ENCODE measurements at places on chromosomes 6 and 20.

GRCh38 chr6:14922706-14923460 lies 323.0 kb upstream of the JARID2 start:
- no peak for DNase-seq

- DNase-seq = no peak
Observed at GRCh38 chr6:20840675-20841074, 306.4 kb downstream of the CDKAL1 start.

DNA sequence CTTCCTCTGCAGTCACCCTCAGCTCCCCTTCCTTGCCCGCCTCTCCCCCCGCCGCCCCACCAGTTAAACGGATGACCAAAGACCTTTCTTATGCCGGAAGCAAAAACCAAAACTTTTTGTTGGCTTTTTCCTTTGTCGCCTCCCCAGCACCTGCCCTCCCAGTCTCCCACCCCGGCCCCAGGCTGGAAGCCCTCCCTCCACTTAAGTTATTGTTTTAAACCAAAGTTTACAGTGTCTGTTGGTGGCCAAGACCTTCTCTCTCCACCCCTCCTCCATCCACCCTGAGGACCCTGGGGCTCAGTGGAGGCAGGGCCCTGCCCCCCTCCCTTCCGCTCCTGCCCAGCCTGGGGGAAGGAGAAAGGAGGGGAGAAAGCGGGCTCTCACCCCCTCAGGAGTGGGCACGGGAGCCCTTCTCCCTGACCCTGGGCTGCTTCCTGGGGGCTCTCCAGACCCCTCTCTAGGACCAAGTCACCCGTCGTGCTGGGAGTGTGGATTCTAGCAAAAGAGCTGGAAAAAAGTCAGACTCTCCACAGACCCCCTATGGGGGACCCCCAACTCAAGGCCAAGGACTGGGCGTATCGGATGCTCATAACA lies 38.3 kb upstream of the MDFI start:
- DNase-seq = no peak

GRCh38 chr6:143333749-143334520 lies 116.6 kb downstream of the ADAT2 start:
- no peak for DNase-seq

DNA sequence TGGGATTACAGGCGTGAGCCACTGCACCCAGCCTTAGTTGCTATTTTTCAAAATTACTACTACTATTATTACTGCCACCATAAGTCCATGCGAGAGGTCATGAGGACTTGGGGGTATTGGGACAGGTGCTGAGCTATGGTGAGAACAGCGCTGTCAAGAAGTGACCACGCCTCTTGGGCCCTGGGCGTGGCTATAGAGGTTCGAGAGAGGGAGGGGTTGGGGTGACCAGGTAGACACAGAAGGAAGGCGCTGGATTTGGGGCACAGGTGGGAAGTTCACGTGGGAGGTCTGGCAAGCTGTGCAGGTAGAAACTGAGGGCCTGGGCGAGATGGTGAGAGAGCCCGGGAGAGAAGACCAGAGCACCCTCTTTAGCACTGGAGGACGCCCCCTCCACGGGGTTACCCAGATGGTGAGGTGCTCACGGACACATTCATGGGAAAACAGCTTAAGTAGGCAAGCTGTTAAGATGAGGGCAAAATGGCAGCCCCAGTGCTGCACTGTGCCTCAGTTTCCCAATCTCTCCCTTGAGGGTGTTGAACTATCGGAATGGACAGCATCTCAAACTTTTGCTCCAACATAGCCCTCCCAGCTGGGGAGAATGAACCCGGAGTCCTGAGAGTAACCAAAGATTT lies 61.0 kb downstream of the RAB44 start:
- DNase-seq = peak; percentile 82

GRCh38 chr20:34473262-34473883 lies 42.8 kb upstream of the DYNLRB1 start:
- no peak for DNase-seq

GRCh38 chr6:133623065-133623464 lies 265.8 kb upstream of the TCF21 start:
- DNase-seq = no peak

DNA sequence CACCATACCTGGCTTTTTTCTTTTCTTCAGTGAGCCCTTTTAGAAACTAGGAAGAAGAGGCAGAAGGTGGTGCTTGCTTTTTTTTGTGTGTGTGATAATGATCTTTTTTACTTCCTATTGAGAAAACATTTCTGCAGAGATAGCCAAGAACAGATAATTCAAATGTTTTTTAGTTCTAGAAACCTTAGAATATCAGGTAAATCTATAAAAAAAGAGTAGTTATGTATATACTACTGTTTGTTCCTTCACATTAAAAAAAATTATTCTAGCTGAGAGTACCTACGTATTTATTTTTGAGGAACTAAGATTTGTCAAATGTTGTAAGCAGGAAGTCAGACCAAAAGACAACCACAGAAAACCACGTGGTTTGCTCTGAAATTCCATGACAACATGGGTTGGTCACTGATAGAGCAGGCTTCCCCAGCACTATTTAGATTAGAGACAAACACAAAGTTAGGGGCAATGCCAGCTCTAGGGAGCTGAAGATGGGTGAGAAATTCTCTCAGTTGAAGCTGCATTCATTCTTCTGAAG lies 12.8 kb downstream of the STK4 start:
- no peak for DNase-seq

DNA sequence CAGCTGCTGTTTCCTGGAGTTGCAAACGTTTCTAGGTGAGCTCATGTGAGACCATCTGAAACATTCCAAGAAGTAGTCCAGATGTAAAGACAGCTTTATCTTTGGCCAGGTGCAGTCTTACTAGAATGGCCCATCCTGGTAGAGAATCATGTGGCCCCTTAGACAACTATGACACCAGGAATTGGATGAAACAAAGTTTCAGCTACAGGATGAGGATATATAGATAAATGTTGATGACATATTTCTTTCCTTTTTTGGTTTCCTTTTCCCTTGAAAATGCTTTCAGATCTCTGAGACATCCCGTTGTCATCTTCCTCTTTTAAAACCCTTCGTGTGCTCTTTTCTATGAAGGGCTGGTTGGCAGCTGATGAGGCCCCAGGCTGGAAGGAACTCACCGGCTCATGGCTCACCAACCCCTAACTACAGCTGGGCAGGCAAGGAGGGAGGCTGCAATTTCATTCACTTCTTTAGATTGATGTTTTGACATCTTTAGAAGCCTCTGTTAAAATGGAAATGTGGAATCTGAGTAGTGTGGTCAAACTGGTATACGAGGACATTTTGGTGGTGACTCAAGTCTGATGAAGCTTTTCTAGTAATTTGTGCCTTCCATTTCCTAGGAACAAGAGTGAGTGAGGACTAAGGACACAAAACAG lies 167.9 kb upstream of the TNFAIP3 start:
- no peak for DNase-seq

GRCh38 chr6:39893286-39893685 lies 41.0 kb downstream of the MOCS1 start:
- no peak for DNase-seq

DNA sequence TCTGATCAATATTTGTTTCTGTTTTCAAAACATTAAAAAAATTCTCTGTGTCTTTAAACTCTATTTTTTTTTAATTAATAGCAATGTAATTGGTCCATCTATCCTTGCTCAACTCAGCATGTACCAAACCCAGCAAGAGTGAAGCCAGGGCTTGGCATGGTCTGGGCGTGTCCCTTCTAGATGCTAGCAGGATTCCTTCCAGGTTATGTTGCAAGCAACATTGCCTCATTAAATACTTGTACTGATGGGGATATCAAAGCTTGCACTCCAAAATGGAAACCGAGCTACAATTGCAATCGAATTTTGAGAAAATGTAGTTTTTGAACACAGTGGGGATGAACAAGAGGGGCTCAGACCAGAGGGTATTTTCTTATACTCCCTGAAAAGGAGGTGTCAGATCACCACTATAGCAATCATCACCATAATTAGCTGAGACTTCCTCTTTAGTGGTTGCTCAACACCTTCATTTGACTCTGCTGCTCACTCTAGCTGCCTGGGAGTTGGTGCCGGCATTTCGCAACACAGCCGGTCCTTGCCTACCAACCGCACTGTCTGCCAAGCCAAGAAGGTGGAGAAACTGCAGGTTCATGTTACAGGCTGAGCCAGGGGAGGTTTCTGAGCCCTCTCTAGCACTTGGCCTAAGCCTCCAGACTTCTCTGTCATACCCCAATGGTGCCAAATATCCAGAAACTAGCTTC lies 67.8 kb upstream of the RALGAPA2 start:
- peak; percentile 54 for DNase-seq

- no peak for DNase-seq
Observed at GRCh38 chr6:36610956-36611336, 16.8 kb downstream of the SRSF3 start.
